ENCODE measurements at places on chromosomes 4 and X.

GRCh38 chr4:79935274-79935673, 137.8 kb downstream of the ANTXR2 start:
- DNase-seq: no peak

DNA sequence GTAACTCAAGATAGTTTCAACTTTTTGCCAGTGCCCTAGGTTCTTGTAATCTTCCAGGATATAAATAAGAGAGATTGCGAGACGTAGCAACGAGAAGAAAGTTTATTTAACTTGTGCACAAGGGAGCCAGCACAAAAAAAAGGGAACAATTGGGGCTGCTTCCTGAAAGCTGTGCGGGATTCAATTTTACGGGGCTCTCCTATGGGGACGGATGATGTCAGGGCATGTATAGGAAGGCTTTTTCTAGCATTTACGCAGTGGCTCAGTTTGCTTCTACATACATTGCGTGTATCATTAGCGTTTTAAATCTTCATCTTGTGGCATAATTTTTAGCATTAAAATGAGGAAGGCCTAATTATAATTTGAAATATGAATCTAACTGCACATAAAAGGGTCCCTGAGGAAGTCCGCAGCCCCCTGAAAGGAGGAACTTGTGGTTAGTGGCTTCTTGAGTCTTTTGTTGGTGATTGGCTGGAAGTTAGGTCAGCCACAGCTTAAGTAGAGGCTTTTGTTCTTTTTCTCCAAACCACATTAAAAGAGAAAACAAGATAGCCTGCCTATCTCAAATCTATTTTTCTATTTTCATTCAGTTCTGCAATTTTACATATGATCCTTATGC, 668.2 kb upstream of the NDST4 start:
- DNase-seq: no peak

GRCh38 chrX:14718403-14718802, 154.5 kb downstream of the FANCB start:
- DNase-seq: peak; percentile 3

GRCh38 chr4:174437324-174437723, 85.0 kb downstream of the HPGD start:
- DNase-seq: peak; percentile 55

- DNase-seq: no peak
These were observed 305.4 kb downstream of the ARAP2 start for GRCh38 chr4:35938936-35939335.

- peak; percentile 10 for DNase-seq
These were observed 740 bp upstream of the NPY2R start for GRCh38 chr4:155207534-155208257.

Data from ELR (cell line).